ENCODE measurements at places on chromosomes 5 and 9. TPM values are rescaled to one million over a fixed set of nuclear protein-coding genes. Genes with fewer than 3 reads are reported as not detected.

GRCh38 chr5:61435368-61435767 is 103.3 kb downstream of the ZSWIM6 start:
- no peak for DNase-seq

- no peak for DNase-seq
These were observed 219.9 kb upstream of the BRINP1 start for GRCh38 chr9:119588874-119589744.

GRCh38 chr9:134144801-134145200 is 8.9 kb downstream of the WDR5 start:
- no peak for DNase-seq

- no peak for DNase-seq
These were observed 39.0 kb downstream of the RAPGEF1 start for GRCh38 chr9:131700765-131701435.

PCDHB3 gene
- polyA plus RNA-seq, result 0.03 TPM

Data from A549 (cell line).